NCI-H748 treated with DMSO at 0.1 percent for 48 hours (cell line): ENCODE measurements at places on chromosomes 3 and 15.

GRCh38 chr3:188043891-188044290 is 110.1 kb upstream of the LPP start:
- no peak for DNase-seq

GRCh38 chr15:58490086-58490887 is 58.5 kb downstream of the LIPC start:
- no peak for DNase-seq

DNA sequence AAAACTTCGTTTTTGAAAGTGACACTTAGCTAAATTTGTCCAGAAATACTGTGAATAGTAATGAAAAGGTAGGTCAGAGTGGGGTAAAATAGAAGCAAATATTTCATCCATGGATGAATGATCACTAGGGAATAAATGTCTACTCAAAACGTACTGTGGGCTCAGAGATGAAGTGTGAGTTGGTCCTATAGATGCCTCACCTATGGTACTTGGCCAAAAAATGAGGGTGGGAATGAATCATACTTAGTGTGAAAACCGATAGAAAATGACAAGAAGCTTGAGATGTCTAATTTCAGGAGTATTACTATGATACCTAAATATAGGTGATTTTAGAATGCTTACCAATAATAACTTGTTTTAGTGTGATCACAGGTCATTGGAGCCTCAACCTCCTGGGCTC is 155.9 kb downstream of the GMNC start:
- DNase-seq, result no peak

DNA sequence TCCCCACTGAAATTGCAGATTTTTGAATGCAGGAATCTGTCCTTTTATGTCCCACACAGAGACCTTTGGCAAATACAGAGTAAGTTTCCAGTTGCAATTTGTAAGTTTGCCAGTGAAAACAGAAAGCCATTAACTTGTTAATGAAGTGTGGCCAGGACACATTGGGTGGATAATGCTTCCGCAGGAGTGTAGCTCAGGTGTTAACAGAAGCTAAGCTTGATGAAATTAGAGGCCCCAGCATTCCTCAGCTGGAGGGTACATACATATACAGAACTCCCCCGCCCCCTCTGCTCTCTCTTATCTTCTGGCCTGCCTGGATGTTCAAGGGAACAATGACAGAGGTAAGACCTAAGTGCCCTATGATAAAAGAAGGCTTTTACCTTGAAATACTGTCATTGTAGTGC is 8.1 kb upstream of the LRRC2 start:
- DNase-seq, result no peak

DNA sequence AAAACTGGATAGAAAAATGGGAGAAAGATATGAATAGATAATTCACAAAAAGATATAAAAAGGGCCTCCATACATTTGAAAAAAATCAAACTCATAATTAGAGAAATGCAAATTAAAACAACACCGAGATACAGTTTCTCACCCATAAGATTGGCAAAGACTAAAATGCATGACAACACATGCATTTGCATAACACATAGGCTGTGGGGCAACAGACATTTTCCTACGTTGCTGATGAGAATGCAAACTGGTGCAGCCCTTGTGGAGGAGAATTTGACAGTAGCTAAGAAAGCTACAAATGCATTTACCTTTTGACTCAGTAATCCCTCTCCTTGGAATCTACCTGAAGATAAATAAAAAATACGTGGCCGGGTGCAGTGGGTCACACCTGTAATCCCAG is 11.4 kb upstream of the CAND2 start:
- DNase-seq, result no peak

DNA sequence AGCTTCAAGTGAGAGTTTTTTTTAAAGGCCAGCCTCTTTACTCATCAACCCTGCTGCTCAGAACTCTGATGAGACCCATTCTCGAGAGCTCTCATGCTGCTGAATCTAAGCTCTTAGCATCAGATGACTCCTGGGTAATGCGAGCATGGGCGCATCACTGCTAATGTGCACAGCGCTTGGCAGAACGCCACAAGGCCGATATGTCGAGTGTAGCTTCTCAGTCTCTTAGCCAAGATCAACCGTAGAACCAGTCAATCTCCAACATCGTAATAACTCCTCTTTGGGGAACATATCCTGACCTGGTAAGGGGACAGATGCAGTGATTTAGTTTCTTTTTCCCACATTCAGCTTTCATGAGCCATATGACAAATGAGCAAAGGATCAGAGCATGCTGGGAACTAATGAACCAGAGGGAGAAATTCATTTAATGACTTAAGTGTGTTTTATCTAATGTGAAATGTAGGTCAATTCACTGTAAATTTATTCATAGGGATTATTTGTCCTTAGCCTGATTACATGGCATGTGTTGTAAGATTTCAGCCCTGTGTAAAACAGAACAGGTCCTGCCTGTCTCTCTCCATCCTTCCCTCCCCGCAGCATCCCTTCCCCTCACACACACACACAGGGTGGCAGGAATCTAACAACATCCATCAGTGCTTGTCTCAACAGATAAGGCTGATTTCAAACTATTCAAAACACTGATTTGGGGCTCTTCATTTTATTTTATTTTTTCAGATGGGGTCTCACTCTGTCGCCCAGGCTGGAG is 195.4 kb upstream of the C2CD4B start:
- peak; percentile 11 for DNase-seq

DNA sequence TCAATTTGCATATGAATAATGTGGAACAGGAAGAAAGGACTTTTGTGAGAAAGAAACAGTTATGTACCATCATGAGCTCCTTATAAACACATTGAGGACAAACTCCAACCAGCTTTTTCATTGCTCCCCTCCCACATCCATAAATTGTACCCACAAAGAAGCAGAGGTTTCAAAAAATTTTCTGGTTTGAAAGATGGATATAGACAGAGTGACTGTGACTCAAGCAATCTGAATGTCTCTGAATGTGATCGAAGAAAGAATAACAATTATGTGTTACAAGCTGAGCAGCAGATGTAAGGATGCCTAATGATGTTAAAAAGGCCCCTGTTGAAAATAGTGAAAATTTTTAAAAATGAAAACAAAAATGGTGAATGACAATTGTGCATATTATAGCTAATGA is 127.4 kb downstream of the TFG start:
- DNase-seq, result no peak

GRCh38 chr15:101255615-101256241 is 3.9 kb upstream of the CHSY1 start:
- DNase-seq, result no peak

GRCh38 chr15:88657326-88658069 is 18.7 kb downstream of the ISG20 start:
- DNase-seq, result no peak

DNA sequence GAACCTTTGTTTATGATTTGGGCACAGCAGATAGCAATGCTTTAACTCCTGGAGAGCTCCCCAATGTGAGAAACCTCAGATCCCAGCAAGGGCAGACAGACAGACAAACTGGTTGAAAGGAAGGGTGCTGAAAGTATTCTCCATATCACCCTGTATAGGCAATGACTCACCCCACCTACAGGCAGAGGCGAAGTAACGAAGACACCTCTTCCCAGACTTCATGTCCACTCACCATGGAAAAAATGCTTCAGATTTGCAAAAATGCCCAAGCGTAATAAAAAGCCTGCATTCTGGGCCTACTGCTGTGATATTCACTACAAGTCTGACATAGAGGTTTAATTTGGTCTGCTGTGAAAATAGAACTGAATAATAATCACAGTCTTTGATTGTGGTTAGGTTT is 50.5 kb downstream of the THBS1 start:
- DNase-seq, result no peak

GRCh38 chr15:58566029-58566428 is 134.2 kb downstream of the LIPC start:
- DNase-seq, result no peak

- no peak for DNase-seq
Measured at GRCh38 chr15:68484696-68485400, 52.9 kb upstream of the ITGA11 start.
